Hypothalamus (tissue), 51 donors: ENCODE measurements at places on chromosomes 6 and 20.

GRCh38 chr6:26367114-26367513 is 2.1 kb downstream of the BTN3A2 start:
- DNase-seq, result no peak

DNA sequence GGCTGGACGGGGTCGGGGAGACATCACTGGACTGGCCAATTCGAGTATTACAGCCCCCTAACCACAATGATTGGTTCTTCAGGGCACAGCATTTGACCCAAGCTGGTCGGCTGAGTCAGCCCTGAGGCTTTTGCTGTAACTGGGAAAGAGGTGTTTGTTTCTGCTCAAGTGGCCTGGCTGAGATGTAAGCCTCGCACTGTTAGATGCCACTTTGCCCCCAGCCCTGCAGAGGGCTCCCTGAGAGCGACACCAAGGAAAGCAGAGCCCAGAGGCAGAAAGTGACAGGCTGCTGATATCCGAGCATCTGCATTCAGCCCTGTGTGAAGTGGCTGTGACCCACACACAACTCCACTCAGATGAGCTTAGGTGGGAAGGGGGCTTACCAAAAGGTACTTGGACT is 19.4 kb downstream of the ERGIC3 start:
- DNase-seq, result no peak

DNA sequence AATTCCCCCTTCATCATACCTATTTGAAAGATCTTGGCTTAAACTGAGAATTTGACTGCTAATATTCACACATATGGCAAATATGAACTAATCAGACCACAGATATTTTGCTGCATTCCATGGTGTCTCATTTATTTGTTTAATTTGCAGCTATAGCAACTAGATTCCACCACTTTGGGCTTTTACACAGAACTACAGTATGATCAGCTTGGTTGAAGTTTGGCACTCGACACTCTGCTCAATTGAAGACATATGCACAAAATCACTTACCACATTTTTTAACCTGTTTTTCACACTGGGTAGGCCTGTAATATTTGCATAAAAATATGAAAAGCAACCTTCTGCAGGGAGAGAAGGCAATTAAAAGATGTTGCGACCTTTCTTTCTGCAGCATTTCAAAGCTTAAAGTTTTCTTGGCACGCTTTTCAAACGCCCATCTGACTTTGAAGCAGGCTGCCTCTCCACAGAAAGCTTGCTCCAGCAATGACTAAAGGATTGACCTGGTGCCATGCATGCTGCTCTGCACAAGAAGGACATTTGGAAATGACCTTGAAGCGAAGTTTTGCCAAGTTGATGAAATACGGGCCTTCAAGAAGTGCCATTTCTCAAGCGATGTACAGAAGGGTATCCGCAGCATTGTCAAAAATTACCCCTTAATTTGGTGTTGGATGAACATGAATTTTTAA is 126.7 kb downstream of the AIG1 start:
- no peak for DNase-seq

DNA sequence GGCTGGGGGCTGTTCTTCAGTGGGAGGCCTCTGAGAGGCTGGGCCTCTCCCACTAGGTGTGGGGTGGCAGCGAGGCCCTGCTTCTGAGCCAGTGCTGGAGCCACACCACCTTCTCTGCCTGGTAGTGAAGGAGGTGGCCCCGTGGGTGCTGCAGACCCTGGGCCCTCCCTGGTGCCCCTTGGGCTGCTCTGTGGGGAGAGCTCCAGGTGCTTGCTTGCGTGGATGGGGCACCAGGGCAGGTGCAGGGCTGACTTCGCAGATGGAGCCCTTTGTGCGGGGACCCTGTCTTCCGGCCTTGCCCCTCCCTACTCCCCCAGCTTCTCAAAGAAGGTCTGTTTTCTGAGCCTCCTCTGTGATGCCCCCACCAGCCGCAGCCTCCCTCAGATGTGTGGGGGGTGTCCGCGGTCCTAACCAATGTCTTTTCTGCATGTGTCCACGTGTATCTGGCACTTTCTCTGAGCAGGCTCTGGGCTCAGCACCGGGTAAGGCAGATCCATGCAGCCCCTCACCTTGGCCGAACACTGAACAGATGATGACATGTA is 17.2 kb upstream of the MYT1 start:
- DNase-seq, result no peak

- no peak for DNase-seq
Measured at GRCh38 chr6:55180258-55180657, 5.9 kb downstream of the HCRTR2 start.

GRCh38 chr6:137177611-137178010 is 4.2 kb upstream of the IL22RA2 start:
- no peak for DNase-seq

- no peak for DNase-seq
Measured at GRCh38 chr20:48332555-48332954, 495.2 kb downstream of the PREX1 start.

GRCh38 chr6:110090876-110091275 is 88.6 kb downstream of the WASF1 start:
- no peak for DNase-seq

- DNase-seq, result peak; percentile 34
Measured at GRCh38 chr6:52576392-52577021, 353 bp downstream of the TRAM2 start.

DNA sequence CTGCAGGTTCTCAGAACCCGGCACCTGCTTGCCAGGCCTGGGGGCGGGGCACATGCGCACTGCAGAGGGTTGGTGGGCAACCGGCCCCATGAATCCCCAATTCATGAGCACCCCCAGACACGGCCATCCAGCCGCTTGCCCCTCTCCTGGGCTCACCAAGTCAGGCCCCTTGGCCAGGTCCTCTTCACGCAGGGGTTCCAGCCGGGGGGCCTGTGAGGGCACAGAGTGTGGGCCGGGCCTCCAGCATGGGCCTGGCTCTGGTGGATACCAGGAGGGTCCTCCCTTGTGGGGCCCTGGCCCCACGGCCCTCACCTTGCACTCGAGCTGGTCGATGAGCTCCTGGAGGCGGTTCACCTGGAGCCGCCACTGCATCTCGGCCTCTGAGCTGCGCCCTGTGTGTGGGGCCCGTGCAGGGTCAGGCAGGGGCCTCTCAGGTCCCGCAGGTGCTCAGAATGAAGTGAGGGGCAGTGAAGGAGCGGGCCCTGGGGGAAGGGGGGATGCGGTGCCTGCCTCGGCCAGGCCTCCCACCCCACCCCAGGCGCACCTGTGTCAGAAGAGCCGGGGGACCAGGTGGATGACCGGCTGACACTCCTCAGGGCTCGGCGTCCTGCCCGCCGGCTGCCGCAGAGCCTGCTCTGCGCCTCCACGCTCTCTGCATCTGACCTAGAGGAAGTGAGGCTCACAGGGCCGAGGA is 2.6 kb upstream of the C20orf144 start:
- no peak for DNase-seq

GRCh38 chr20:41587523-41587922 is 30.7 kb downstream of the CHD6 start:
- no peak for DNase-seq

- no peak for DNase-seq
Measured at GRCh38 chr20:62339647-62340062, 27.5 kb downstream of the LAMA5 start.

DNA sequence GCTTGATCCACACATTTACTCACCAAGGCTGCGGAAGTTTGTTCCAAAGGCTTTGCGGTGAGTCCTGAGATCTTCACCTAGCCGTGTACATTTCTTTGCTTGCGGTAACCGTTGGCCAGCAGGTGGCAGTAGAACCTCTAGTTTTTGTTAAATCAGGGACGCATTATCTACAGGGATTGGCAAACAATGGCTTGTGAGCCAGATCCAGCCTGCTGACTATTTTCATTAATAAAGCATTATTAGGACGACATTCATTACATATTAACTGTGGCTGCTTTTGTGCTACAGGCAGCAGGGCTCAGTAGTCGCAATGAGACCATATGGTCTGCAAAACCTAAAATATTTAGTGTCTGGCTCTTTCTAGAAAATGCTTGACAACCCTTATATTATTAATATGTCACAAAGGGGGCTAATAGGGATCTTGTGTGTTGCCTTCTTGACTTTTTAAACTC is 174.1 kb downstream of the DOK5 start:
- DNase-seq, result peak; percentile 85

DNA sequence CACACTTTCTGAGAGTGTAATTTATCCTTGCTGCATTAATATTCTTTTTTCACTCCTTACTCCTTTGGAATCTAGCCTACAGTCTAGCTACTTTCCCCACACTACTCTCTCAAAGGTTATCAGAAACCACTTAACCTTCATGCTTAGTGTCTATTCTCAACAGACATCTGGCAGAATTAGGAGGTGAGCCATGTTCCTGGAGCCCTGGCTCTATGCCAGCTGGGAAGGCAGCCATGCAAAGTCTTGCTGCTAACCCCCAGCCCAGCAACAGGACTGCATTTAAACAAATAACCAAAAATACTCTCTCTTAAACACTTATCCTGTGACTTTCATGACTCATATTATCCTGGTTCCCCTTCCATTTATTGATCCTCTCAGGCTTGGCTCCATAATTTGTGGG is 260.2 kb downstream of the BCKDHB start:
- peak; percentile 2 for DNase-seq

DNA sequence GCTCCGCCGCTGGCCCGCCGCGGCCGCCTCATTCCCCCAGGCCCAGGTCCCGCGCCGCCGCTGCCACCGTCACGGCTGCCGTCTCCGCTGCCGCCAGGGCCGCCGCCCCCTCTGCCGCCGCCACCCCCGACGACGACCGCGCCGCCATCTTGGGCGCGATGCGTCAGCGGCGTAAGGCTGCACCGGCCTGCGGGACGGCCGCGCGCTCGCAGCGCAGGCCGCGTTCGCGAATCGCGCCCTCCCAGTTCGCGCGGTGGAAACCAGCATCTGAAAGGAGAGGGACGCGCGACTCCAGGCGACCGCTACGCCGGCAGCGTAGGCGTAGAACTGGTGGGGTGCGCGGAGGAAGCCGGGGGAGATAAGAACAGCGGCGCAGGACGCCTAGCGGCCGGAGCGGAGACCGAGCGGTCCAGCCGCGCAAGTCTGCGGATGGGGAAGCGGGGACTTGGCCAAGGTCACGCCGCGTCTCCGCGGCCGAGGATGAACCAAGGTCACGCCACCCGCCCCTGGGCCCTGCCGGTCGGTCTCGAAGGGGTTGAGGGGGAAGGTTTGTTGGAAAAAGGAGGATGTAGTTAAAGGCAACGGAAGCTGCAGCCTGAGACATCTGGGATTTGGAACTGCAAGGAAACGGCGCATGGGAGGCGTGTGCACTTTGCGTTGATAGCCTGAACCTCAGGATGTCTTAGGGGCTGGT is at the start of gene NUDT3:
TSS of gene NUDT3 (minus strand) at position 173 of the 694 bp plus-strand sequence. CDS start 307 bp downstream, outside the sequence.
- peak; percentile 89 for DNase-seq

- DNase-seq, result no peak
Measured at GRCh38 chr6:20771409-20771808, 237.2 kb downstream of the CDKAL1 start.

GRCh38 chr20:33125983-33126382 is 42.0 kb upstream of the BPIFA2 start:
- no peak for DNase-seq

DNA sequence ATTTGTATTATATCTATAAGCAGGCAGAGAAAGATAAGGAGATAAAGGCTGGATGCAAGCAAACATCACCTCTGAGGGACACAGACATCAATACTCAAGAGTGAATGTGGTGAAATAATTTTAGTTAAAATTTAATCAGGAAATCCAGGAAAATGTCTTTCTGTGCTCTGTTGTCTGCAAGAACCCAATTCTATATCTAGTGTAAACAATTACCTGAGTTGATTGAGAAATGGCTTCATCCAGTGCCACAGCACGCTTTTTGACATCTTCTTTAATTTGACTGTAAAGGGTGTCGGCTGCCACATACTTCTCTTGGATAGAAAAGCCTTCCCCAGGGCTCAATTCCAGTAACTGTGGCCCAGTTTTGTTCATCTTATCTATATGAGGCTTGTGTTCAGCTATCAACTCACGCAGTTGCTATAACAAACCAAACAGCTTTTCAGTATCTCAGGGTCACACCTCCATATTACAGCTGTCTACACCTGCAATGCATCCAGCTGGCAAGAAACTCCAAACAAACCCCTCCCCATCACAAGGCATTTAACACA is 131.6 kb downstream of the DST start:
- no peak for DNase-seq

- DNase-seq, result no peak
Measured at GRCh38 chr6:12654514-12654913, 62.1 kb upstream of the PHACTR1 start.

DNA sequence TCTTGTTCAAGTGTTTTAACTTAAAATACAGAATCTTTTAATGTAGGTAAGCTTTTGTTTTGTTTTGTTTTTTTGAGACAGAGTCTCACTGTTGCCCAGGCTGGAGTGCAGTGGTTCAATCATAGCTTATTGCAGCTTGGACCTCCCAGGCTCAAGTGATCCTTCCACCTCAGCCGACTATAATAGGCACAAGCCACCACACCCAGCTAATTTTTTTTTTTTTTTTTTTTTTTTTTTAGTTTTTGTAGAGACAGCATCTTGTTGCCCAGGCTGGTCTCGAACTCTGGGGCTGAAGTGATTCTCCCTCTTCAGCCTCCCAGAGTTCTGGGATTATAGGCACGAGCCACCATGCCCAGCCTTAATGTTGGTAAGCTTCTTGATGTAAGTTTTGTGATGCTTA is 3.3 kb downstream of the EFHC1 start:
- DNase-seq, result no peak

DNA sequence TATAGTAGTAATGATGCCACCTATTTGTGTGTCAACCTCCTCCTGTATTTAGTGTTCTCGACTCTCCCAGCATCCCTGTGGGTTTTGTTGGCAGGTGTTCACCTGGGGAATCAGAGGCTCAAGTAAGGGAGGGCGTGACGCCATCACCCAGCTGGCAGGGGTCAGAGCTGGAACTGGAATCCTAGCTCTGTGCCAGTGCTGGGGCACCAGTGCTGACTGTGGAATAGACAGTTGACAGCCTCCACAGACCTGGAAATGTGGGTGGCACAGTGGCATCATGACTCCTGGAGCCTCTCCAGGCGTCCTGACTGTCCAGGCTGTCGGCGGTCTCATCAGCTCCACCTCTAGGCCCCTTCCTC is 102.8 kb downstream of the SYCP2 start:
- DNase-seq, result no peak

GRCh38 chr6:35599761-35600658 is 87.3 kb upstream of the TULP1 start:
- DNase-seq, result no peak

DNA sequence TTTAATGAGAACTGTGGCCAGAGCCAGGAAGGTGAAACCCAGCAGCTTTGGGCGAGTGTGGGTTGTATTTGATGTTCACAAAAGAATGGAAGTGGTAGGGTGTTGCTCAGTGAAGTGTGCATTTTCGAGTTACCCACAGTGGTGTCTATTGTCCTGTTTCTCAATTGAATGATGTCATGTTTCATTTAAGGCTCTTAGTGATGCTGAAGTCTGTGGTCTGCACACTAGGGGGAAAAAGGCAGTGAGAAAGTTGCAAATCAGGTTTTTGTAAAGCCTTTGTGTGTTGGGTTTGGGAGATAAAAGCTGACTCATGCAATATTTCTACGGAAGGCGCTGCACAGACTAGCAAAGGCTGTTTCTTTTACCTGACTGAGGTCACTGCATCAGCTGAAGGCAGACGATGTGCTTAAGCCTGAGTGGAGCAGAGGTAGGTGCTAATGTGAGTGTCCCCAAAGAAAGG is 121.1 kb downstream of the PLEKHG1 start:
- no peak for DNase-seq

- DNase-seq, result no peak
Measured at GRCh38 chr6:155895641-155896040, 440.0 kb upstream of the NOX3 start.
